ENCODE measurements at places on chromosomes 16 and 17.

- DNase-seq = no peak
Observed at GRCh38 chr17:56047331-56047730, 105.9 kb upstream of the ANKFN1 start.

GRCh38 chr16:17328932-17329331 lies 141.8 kb downstream of the XYLT1 start:
- DNase-seq = no peak

DNA sequence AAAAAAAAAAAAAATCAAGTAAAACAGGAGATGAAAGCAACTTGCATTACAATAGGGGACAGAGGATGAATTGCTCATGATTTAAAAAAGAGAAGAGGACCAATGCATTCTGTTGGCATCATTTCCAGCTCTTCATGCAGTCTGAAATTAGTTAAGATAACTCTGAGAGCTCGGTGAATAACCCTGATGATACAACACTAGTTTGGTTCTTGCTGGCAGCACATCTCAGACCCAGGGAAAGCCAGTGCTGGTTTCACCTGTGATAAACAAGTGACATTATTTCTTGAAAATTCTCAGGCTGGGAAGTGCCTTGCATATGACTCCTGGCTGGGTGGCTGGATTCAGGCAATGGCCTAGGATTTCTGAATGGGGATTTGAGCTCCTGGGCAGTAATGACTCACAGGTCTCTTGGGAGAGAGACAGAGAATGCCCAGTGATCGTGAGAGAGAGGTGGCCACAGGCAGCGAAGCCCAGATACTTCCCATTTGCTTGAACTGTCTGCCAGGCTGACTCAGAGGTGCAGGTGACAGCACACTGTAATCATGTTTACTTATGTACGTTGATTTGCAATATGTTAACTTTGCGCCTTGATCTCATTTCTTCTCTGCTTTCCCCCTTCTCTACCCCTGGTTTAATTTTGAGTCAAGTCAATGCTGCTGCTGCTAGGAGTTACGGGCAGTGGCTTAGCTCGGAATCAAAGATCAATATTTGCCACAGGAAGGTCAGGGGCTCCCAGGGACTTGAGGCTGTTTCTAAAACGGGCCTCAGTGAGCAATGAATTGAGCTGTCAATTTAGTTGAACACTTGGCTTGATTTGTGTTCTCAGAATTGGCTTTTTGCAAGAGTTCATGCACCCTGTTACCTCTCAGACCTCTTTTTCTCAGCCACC lies 27.1 kb downstream of the ARSG start:
- no peak for DNase-seq

- no peak for DNase-seq
Observed at GRCh38 chr17:75557075-75557851, 30.3 kb upstream of the MYO15B start.

- DNase-seq = no peak
Observed at GRCh38 chr16:81758376-81758775, 20.7 kb upstream of the PLCG2 start.

GRCh38 chr17:31842195-31843069 lies 16.6 kb downstream of the COPRS start:
- peak; percentile 32 for DNase-seq

- no peak for DNase-seq
Observed at GRCh38 chr17:4262703-4263102, 1.1 kb downstream of the ANKFY1 start.

GRCh38 chr16:48405907-48406306 lies 20.7 kb upstream of the SIAH1 start:
- DNase-seq = no peak

- no peak for DNase-seq
Observed at GRCh38 chr17:74179576-74179975, 23.9 kb upstream of the RPL38 start.

- DNase-seq = no peak
Observed at GRCh38 chr16:49550140-49550539, 176.5 kb downstream of the C16orf78 start.

GRCh38 chr16:1992704-1993317 lies 3.0 kb downstream of the SYNGR3 start:
- DNase-seq = no peak

DNA sequence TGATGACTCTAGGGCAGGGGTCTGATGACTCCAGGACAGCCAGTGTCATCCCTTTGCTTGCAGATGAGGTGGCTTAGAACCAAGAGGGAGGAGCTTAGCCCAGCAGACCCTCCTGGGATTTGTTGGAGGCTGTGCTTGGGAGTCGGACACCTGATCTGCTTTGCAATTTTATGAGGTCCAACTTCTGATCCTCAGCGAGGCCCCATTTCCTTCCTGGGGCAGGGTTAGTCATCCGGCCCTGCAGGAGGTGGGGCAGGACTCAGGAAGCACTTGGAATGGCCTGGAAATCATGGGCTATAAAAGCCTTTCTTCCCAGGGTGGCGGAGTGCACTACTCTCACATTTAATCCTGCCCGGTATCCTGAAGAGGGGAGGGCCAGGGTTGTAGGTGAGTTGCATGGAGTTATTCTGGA lies 168.5 kb downstream of the MSI2 start:
- DNase-seq = no peak

DNA sequence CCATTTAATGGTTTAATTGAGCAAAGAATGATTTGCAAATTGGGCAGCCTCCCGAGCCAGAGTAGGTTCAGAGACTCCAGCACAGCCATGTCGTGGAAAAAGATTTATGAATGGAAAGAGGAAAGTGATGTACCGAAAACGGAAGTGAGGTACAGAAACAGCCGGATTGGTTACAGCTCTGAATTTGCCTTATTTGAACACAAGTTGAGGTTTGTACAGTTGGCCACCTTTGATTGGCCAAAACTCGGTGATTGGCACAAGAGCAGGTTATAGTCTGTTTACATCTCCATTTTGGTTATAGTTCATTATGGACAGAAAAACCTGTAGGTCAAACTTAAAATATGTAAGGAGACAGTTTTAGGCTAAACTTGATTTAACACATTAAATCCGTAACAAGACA lies 44.5 kb downstream of the TENT4B start:
- DNase-seq = no peak

DNA sequence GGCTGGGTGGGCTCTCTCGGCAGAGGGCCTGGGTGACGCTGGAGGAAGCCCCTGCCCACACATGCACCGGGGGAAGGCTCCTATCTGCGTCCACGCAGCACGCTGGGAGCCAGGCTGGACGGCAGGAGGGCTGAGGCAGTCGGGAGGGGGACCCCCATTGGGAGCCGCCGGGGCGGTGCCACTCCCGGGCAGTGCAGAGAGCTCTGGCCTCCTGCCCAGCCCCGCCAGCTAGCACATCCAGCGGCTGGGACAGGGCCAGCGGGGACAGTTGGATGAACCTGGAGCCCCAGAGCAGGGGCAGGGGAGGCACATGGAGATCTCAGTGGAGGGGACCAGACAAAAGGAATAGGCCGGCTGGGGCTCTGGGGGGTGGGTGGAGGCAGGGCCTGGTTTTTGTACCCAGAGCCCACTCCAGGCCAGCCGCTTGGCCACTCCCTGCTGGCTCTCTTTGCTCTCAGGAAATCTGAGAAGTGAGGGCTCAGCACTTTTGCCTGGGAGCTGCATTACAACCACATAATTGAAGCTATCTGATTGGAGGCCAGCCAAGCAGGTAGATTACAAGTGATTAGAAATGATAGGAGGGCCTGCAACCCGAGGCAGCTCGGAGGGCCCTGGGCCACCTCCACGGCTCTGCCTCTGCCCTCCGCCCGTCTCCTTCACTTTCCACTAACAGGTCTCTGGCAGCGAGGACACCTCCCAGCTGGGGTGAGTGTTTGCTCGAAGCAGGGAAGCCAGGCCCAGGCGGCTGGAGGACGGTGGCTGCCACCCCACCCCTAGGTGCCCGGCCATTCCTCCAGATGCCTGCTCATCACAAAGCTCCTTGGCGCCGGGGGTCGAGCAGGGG lies 40.1 kb downstream of the ENGASE start:
- no peak for DNase-seq

- DNase-seq = no peak
Observed at GRCh38 chr17:18117533-18117932, 9.0 kb downstream of the MYO15A start.

- DNase-seq = no peak
Observed at GRCh38 chr16:56347166-56347565, 78.2 kb downstream of the AMFR start.

DNA sequence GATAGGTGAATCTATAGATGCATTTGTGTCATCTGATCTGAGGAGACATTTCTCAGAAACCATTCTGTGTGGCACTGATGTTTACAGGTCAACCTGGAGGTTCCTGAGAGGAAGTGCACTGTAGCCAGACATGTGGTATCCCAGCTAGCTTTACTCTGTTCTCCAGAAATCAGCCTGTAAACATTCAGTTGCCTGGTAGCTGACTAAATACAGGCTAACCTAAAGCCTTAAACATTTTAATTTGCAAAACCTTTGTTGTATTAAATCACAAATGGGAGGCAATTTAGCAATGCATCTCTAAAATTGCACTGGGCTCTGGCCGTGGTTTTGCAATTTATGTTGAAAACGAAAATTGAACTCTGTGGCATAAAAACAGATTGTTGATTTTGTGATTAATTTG lies 207.6 kb downstream of the FTO start:
- no peak for DNase-seq

- DNase-seq = no peak
Observed at GRCh38 chr16:62321606-62322005, 285.4 kb upstream of the CDH8 start.

DNA sequence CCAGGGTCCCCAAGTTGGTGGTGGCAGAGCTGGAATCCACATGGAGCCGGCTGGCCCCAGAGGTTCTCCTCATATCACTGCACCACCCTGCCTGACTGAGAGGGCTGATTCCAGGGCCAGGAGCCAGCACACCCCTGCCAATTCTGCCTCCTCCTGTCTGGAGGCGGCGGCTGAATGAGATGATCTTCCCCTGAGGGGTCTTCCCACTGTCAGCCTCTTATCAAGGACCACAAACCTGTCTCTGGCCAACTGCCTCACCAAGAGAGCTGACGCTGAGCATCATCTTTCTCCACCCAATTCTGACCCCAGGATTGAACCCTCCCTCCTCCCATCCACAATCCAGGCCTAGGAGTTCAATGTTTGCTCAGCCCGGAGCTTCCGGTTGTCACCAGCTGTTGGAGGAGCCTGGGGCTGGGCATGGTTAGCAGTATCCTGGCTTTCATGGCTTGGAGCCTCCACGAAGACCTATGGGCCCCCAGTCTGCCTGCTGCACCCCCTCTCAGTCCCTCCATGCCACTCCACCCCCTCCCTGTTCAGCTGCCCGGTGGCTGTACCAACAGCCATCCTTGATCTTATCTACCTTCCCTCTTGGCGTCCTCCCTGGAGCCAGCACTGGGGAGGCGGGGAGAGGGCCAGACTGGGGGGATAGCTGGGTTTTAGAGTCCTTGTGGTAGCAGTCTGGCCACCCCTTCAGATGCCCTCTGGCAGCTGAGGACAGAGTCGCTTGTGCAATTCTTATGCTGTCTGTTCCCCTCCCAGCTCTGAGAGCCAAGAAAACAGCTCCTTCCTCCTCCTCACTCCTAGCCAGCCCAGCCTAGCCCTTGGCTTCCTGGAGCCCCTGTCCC lies 25.6 kb downstream of the ABCC3 start:
- DNase-seq = no peak

- no peak for DNase-seq
Observed at GRCh38 chr17:5618476-5618875, 34.2 kb upstream of the NLRP1 start.

- no peak for DNase-seq
Observed at GRCh38 chr16:22424161-22424937, 49.9 kb upstream of the CDR2 start.

DNA sequence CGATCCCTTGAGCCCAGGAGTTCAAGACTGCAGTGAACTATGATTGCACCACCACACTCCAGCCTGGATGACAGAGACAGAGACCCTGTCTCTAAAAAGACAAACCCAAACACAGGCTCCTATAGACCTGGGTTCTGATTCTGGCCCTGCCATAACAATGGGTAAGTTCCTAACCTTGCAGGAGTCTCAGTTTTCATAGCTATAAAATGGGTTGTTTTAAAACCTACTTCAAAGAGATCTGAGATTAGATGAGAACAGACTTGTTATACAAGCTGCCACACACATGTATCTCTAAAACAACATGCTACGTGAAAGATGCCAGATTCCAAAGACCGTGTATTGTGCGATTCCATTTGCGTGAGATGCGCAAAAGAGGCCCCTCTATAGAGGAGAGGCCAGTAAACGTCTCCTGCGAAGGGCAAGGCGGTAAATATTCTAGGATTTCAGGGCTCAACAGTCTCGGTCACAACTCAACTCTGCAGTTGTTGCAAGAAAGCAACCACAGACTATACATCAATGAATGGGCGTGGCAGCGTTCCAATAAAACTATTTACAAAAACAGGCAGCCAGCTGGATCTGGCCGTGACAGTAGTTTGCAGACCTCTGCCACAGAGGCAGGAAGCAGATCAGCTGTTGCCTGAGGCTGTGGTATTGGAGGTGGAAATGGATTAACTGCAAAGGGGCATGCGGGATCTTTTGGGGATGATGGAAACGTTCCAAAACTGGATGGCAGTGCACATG lies 5.9 kb downstream of the CORO7 start:
- DNase-seq = no peak

DNA sequence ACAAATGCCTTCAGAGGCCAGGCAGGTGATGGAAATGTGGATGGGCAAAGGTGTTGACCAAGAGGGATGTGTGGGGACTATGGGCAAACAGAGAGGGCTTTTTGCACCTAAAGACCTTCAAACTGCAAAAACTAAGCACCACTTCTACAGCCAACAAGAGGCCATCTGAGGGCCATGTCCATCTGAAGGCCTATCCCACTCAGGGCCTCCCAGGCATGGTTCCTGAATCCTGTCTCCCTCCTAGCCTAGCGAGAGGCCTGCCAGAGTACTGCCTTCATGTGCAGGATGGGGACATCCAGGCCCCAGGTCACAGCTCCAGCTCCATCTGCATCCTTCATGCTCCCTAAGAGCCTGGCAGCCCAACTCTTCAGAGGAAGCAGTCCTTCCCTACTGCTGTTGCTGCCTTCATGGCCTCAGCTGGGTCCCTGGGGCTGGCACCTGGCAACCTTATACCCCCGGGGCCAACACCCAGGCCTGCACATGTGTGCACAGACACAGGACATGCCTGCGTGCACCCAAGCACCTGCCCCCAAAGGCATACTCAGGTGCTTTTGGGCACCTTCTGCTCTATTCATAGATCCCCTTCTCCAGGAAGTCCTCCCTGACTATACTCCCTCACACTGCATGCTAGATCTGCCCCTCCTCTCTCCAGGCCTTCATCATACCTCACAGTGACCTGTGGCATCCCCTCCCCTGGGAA lies 95.2 kb downstream of the C16orf78 start:
- no peak for DNase-seq

DNA sequence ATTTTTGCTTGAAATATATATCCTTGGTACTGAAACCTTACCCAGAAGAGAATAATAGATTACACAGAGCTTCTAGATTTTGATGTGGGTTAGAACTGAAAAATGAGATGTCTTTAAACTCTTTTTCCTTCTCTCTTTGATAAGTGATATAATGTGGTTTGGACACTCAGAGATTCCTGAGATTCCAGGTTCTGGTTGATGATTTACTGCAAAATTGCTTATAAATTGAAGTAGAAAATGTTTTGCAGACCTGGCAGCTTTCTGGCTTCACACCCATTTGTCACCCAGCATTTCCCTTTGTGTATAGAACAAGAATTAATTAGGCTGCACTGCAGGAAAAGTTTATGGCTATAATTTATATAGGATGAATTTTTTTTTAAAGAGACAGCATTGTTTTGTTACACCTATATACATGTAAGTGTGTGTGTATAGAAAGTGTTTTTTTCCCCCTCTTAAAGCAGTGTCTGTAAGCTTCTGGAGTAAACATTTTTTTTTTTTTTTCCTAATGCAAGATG lies 23.5 kb downstream of the AATF start:
- no peak for DNase-seq

Data from activated T-helper 9 cell treated with anti-CD3 and anti-CD28 coated beads, Interleukin-2, amount 50 U/mL, for 16 hours (primary cell).